ENCODE measurements at places on chromosomes 16 and 17.

DNA sequence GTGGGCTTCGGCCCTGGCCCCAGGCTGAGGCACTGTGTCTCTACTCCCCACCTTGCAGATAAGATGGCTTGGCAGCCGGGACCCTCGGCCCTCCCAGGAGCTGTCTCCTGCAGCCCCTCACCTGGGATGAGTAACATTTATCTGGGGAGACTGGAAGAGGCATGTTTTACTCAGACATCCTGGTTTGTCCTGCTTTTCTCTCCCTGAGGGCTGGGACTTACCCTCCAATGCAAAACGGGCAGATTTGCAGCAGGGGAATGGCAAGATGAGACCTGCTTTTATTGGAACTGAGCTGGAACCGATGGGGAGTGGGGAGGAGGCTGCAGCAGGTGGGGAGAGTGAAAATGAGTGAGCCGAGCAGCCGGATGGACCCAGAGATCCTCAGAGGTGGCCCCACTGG lies 27.3 kb upstream of the UBE2G1 start:
- DNase-seq: no peak

GRCh38 chr17:59838052-59838916 lies 54.5 kb downstream of the TUBD1 start:
- peak; percentile 43 for DNase-seq

DNA sequence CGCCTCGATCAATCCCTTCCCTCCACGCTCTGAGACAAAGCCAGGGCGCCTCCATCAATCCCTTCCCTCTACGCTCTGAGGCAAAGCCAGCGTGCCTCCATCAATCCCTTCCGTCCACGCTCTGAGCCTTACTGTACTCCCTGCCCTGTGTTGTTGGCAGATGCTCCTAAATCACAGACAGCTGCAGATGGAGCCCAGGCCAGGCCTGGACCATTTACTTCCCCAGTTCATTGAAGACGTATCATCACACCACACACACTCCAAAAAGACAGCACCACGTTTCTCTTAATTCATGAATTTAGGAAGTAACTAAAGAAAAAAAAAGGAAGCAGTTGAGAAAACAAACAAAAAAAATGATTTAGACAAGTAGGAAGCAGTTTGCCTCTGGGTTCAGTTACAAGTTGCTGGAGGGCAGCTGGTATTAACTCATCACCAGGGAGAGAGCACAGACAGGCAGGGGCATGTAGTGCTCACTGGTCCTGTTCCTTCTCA lies 7.4 kb upstream of the CD300LD start:
- DNase-seq: no peak

DNA sequence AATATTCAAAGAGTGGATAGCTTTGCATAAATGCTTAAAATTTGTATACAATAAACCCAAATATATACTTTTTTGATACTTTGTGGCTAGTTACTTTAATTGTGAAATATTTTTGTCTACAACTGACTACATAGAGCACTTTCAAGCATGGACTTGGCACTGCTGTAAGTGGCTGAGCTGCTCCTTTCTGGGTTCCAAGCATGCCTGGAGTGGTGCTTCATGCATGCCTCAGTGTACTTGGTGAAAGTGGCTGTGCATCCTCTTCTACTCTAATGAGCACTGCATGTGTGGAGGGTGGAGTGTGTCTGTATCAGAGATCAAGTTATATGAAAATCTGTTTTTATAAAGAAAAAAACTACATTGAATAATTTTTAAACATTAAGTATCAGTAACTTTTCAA lies 94.1 kb downstream of the OMG start:
- peak; percentile 53 for DNase-seq

GRCh38 chr17:77441940-77442339 lies 301.2 kb downstream of the SEC14L1 start:
- DNase-seq: no peak

- DNase-seq: no peak
Observed at GRCh38 chr16:79902351-79902750, 301.8 kb upstream of the MAF start.

DNA sequence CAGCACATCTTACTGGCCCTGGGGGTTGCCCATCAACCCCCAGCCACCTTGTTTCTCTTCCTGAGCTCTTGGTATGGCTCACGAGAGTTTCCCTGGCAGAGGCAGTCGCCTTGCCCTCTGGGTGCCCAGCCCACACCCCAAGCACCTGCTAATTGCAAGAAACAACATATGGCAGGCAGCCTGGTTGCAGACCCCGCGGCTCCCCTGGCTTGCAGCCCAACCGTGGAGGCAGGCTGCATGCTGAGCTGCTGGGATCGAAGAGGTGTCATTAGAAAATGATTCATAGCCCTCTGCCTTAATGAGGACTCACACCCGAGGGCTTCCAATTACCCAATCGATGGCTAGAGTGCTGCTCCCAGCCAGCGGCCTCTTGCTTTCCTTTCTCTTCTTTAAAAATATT lies 115.7 kb downstream of the TMEM114 start:
- no peak for DNase-seq

DNA sequence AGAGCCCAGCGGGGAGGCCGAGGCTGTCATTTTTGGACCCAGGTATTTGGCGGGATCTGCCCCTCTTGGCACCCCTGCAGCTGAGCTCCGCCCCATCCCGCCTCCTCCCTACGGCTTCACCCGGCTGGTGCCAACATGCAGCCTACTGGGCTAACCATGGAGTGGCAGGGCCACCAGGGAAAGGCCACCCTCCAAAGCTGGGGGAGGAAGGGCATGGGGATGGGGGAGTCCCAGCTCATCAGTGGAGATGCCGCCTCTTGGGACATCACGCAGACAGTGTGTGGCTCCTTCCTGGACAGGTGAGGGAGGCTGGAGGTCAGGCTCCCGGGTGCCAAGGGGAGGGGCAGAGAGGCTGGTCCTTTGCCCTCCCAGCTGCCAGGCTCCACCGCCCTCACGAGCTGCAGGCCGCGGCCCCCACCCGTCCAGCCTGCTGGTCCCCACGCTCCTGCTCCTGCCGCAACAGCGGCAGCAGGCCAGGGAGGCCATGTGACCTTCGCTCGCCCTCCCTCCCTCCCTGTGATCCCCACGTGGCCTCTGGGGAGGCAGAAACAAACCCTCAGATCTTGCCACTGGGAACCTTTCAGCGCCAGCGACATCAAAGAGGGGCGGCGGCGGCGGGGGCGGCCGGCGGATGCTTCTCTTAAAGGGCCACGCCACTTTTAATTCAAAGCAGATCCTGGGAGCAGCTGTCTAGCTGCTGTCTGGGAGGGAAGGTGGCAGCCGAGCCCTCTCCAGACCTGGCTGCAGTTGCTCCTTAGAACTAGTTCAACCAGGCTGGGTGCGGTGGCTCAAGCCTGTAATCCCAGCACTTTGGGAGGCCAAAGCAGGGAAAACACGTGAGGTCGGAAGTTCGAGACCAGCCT lies 6.8 kb upstream of the NOTUM start:
- peak; percentile 50 for DNase-seq

- DNase-seq: no peak
Observed at GRCh38 chr16:86127366-86127765, 228.4 kb downstream of the IRF8 start.

DNA sequence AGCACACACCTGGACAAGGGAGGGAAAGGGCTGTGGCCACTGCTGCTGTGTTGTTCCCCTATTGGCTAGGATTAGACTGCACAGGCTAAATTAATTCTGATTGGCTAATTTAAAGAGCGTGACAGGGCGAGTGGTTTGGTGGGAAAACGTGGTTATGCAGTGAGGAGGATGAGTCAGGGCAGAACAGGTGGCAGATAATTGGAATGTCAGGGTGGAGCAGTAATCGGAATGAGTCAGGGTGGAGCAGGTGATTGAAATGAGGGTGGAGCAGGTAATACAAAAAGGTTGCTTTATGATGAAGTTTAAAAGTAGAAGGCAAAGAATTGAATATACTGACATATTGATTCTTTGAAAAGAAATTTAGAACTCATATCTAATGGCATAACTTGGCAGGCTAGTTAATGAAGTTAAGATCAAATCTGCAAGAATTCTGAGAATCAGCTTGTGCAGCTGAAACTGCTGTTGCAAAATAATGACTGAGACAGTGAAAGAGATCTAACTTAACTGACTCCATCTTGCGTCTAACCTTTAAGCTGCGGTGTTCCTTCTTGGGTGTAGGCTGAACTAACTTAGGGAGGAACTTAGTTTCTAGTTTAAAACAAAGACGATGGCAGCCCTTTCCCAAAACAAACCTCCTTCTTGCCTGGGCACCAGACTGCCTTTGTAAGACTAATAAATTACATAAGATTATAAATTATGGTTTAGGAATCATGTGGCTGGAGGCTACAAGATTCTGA lies 174.3 kb downstream of the UTP18 start:
- DNase-seq: no peak

- peak; percentile 15 for DNase-seq
Observed at GRCh38 chr17:6098050-6098822, 28.1 kb downstream of the WSCD1 start.

GRCh38 chr17:82180776-82181528 lies 31.7 kb downstream of the CCDC57 start:
- DNase-seq: no peak

- DNase-seq: no peak
Observed at GRCh38 chr16:31267332-31268032, 7.7 kb downstream of the ITGAM start.

DNA sequence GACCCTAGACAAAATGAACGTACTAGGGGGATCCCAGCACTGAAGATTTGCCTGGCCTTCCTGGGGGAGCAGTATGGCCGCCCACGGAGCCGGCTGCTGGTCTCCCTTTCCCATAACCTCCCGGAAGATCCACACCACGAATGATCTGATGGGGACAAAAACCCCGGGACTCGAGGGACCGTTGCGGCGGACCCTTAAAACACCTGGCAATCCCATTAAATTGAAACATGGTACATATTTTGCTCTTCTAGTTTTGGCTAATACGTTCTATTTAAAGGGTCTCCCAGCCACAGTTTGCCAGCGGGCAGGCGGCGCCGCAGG lies 45.2 kb upstream of the LCMT1 start:
- DNase-seq: no peak

GRCh38 chr17:17058304-17058703 lies 16.0 kb downstream of the MPRIP start:
- no peak for DNase-seq

GRCh38 chr16:51112323-51112722 lies 38.7 kb downstream of the SALL1 start:
- no peak for DNase-seq

DNA sequence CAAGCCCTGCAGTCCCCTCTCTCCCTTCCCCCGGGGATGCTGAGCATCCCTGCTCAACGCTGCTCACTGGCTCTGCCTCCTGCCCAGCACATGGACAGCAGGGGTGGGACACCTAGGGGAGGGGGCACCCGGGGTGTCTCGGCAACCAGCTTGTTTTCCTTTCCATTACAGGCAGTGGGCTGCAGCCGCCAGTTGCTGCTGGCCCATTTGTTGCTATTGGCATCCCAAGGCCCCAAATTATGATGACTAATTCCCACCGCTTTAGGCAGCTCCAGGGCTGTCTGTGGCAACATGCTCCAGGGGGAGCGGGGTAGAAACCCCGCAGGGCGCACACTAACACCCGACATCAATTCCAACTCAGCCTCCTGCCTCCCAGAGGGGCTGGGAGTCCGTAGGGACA lies 4.9 kb downstream of the SDK2 start:
- DNase-seq: no peak

DNA sequence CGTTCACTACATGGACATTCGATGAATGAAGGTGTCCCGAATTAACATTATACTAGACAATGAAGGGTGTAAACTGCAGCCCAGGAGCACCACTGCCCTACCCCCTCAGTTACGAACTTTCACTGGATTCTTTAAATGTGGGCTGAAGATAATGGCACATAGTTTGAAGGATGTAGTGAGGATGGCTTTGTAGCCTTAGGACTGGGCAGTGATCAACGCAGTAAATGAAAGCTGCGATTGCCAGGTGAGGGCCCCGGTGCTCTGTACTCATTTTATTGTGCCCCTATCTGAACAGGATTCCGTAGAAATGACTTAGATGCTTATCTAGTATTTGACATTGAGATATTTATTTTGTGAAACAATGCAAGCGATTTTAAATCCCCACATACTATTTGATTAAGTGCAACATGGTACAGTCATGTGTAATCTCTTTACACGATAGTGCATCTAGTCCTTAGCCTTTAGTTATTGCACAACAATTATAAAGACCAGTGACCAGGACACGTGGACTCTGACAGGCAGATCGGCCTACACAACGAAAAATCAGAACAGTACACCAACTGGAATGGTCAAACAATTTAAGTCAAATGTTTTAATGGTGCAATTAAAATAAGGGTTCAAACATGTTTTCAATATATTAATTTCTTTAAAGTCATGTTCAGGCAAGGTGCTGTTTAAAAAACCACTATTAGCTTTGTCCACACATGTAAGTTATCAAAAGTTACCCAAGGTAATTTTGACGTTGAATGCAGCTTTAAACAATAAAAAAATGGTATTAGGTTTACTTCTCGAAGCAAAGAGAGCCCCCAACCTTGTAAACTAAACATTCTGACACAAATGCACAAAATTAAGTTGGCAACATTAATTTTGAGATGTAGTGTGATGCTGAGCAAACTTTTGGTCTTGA lies 17.4 kb upstream of the ERN1 start:
- peak; percentile 44 for DNase-seq

- no peak for DNase-seq
Observed at GRCh38 chr17:44049294-44050060, 17.0 kb downstream of the LSM12 start.

- peak; percentile 68 for DNase-seq
Observed at GRCh38 chr16:83899272-83899897, 470 bp downstream of the MLYCD start.

DNA sequence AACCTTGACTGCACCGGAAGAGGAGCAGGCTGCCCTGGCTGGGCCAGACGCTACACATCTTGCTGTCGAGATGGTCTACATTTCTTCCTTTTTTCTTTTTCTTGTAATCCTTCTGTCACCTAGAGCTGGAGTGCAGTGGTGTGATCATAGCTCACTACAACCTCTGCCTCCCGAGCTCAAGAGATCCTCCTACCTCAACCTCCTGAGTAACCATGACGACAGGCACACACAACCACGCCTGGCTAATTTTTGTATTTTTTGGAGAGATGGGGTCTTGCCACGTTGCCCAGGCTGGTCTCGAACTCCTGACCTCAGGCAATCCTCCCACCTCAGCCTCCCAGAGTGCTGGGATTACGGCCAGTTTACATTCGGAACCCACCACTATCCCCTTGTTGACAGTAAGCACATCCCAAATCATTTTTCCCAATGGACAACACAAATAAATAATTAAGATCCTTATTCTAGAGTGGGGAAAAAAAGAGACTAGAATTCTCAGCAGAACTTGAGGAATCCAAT lies 79.0 kb downstream of the ANKRD11 start:
- no peak for DNase-seq

All from adipocyte (in vitro differentiated cells).